Omental fat pad (tissue), 4 donors: ENCODE measurements at places on chromosomes 5 and 9. TPM values are rescaled to one million over a fixed set of nuclear protein-coding genes. Genes with fewer than 3 reads are reported as not detected.

The KIF24 gene
- total RNA-seq = 0.44 TPM

The SPATA31A3 gene
- total RNA-seq = not detected

The IRX2 gene
- total RNA-seq = 0.63 TPM

The FRMD3 gene
- total RNA-seq = 47.1 TPM

The TNC gene
- 3.2 TPM for total RNA-seq

The FGF1 gene
- total RNA-seq = 26.9 TPM

The TEX48 gene
- not detected for total RNA-seq

The SURF2 gene
- 25.5 TPM for total RNA-seq

The LCN6 gene
- 5.0 TPM for total RNA-seq

The OR1L1 gene
- total RNA-seq = not detected

The SCAI gene
- 5.8 TPM for total RNA-seq

The GRIN1 gene
- not detected for total RNA-seq

The MROH2B gene
- total RNA-seq = not detected

The TXN gene
- total RNA-seq = 137 TPM

The ADAMTSL1 gene
- 7.3 TPM for total RNA-seq

The MPDZ gene
- total RNA-seq = 90.6 TPM

The PLEKHG4B gene
- total RNA-seq = 0.65 TPM

The FBP2 gene
- total RNA-seq = not detected

The PCDHGA8 gene
- 7.4 TPM for total RNA-seq

The FAM78A gene
- total RNA-seq = 1.9 TPM

The PPP1R2B gene
- total RNA-seq = not detected

The PCDHGA4 gene
- 2.6 TPM for total RNA-seq

The CBY3 gene
- total RNA-seq = not detected

The PCDHGB3 gene
- total RNA-seq = 2.5 TPM

The KCTD16 gene
- total RNA-seq = not detected

The C8G gene
- total RNA-seq = 4.3 TPM

The RLN2 gene
- not detected for total RNA-seq

The LCN15 gene
- total RNA-seq = not detected

The EQTN gene
- not detected for total RNA-seq

The FIBCD1 gene
- not detected for total RNA-seq
